Ovary (tissue), 10 donors: ENCODE measurements at places on chromosomes 3 and 15. TPM values are rescaled to one million over a fixed set of nuclear protein-coding genes. Genes with fewer than 3 reads are reported as not detected.

GRCh38 chr15:39579487-39580116, 1.3 kb upstream of the THBS1 start:
- peaks cover 15% of the 10 kb centered on the region for H3K4me1 ChIP-seq
- peak; percentile 64 for DNase-seq
- H3K27me3 ChIP-seq = no peaks in the 10 kb centered on the region

The AMOTL2 gene
- 60.4 TPM for total RNA-seq

The ACSBG1 gene
- 0.15 TPM for total RNA-seq

The CFAP20DC gene
- total RNA-seq = 0.35 TPM

GRCh38 chr15:76258460-76258859, 52.8 kb downstream of the ETFA start:
- no peak for DNase-seq
- no peak overlapping the region for H3K27ac ChIP-seq
- H3K4me1 ChIP-seq = no peaks in the 10 kb centered on the region
- no peak overlapping the region for H3K4me3 ChIP-seq
- no peaks in the 10 kb centered on the region for H3K27me3 ChIP-seq

- H3K4me3 ChIP-seq = no peak overlapping the region
- DNase-seq = no peak
- no peaks in the 10 kb centered on the region for H3K27me3 ChIP-seq
- peak overlapping the region; percentile 82 for H3K27ac ChIP-seq
- H3K36me3 ChIP-seq = no peaks in the 10 kb centered on the region
These were observed 65.4 kb downstream of the BOC start for GRCh38 chr3:113276751-113277080.

GRCh38 chr15:31228980-31229826, 97.4 kb upstream of the KLF13 start:
- no peaks in the 10 kb centered on the region for H3K27me3 ChIP-seq
- H3K27ac ChIP-seq = no peak overlapping the region
- no peak for DNase-seq
- H3K36me3 ChIP-seq = no peaks in the 10 kb centered on the region
- no peaks in the 10 kb centered on the region for H3K4me1 ChIP-seq
- no peak overlapping the region for H3K4me3 ChIP-seq

The C2CD4A gene
- total RNA-seq = 0.13 TPM

The CPLX3 gene
- total RNA-seq = not detected

The CHDH gene
- total RNA-seq = 5.9 TPM

DNA sequence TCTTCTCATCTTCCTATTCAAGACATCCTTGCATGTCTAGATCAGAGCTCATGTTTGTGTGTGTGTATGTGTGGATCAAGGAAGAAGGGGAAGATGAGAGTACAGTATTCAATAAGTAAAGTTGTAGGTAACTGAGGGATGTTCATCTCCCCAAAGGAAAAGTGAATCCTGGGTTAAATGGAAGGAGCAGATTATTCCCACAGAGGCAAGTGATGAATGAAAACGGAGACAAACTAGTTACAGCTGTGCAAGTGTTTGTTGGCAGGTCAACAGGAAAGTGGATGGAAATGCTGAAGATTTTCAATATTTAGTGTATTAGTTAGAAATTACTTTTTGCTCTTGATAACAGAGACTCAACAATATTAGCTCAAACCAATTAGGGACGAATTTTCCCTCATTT, 84.2 kb upstream of the PDZRN3 start:
- DNase-seq = no peak
- no peak overlapping the region for H3K27ac ChIP-seq
- no peak overlapping the region for H3K4me3 ChIP-seq
- no peaks in the 10 kb centered on the region for H3K27me3 ChIP-seq

DNA sequence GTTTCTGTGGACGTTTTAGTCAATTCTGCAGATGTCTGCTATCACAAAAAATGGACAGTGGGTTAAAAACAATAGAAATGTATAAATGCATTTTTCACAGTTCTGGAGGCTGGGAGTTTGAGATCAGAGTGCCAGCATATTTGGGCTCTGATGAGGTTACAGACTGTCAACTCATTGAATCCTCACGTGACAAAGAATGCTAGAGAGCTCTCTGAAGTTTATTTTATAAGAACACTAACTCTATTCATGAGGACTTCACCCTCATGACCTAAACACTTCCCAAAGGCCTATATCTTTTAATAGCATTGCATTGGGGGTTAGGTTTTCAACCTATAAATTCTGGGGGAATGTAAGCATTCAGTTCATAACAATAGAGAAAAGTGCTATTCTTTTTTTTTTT, 182.6 kb upstream of the SLITRK3 start:
- no peaks in the 10 kb centered on the region for H3K36me3 ChIP-seq
- DNase-seq = no peak
- H3K27me3 ChIP-seq = no peaks in the 10 kb centered on the region
- no peak overlapping the region for H3K27ac ChIP-seq
- no peak overlapping the region for H3K4me3 ChIP-seq

DNA sequence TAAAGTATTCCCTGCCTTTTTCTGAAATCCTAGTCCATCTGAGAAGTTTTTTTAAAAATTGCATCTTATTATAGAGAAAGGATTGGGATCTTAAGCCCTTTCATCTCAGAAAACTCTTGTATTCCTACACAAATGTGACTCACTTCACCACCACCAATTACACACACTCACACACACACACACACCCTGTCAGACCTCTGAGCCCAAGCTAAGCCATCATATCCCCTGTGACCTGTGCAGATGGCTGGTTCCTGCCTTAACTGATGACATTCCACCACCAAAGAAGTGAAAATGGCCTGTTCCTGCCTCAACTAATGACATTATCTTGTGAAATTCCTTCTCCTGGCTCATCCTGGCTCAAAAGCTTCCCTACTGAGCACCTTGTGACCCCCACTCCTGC, 1181.9 kb downstream of the ROBO2 start:
- H3K36me3 ChIP-seq = no peaks in the 10 kb centered on the region
- no peaks in the 10 kb centered on the region for H3K27me3 ChIP-seq
- DNase-seq = no peak
- no peak overlapping the region for H3K27ac ChIP-seq
- no peak overlapping the region for H3K4me3 ChIP-seq

- H3K27ac ChIP-seq = no peak overlapping the region
- no peaks in the 10 kb centered on the region for H3K36me3 ChIP-seq
- no peaks in the 10 kb centered on the region for H3K27me3 ChIP-seq
- no peak overlapping the region for H3K4me3 ChIP-seq
- no peaks in the 10 kb centered on the region for H3K4me1 ChIP-seq
These were observed 4.8 kb downstream of the MAP1A start for GRCh38 chr15:43522247-43522646.

GRCh38 chr3:166013073-166013679, 176.0 kb upstream of the BCHE start:
- no peaks in the 10 kb centered on the region for H3K36me3 ChIP-seq
- no peaks in the 10 kb centered on the region for H3K27me3 ChIP-seq
- H3K4me3 ChIP-seq = no peak overlapping the region
- no peaks in the 10 kb centered on the region for H3K4me1 ChIP-seq

The IP6K1 gene
- 52.0 TPM for total RNA-seq

DNA sequence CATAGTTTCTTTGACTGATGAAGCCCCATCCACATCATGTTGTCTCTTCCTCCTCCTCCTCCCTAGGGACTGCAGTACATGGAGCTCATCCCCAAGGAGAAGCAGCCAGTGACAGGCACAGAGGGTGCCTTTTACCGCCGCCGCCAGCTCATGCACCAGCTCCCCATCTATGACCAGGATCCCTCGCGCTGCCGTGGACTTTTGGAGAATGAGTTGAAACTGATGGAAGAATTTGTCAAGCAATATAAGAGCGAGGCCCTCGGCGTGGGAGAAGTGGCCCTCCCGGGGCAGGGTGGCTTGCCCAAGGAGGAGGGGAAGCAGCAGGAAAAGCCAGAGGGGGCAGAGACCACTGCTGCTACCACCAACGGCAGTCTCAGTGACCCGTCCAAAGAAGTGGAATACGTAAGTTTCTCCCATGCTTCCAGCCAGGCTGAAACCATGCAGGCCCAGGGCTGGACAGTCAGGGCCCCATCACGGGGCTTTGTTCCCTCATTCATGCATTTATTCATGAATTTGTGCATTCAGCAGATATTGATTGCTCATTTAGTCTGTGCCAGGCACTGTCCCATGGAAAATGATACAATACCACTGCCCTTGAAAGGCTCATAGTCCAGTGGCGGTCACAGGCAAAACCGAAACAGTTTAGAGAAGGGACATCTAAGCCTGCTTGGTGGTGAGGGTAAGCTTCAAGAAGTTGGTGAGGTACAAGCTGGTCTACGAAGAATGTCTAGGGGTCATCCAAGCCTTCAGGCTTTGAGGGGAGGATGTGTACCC, 47.1 kb downstream of the LMCD1 start:
- H3K27me3 ChIP-seq = no peaks in the 10 kb centered on the region
- DNase-seq = peak; percentile 26
- no peaks in the 10 kb centered on the region for H3K4me1 ChIP-seq
- H3K4me3 ChIP-seq = no peak overlapping the region
- no peak overlapping the region for H3K27ac ChIP-seq

DNA sequence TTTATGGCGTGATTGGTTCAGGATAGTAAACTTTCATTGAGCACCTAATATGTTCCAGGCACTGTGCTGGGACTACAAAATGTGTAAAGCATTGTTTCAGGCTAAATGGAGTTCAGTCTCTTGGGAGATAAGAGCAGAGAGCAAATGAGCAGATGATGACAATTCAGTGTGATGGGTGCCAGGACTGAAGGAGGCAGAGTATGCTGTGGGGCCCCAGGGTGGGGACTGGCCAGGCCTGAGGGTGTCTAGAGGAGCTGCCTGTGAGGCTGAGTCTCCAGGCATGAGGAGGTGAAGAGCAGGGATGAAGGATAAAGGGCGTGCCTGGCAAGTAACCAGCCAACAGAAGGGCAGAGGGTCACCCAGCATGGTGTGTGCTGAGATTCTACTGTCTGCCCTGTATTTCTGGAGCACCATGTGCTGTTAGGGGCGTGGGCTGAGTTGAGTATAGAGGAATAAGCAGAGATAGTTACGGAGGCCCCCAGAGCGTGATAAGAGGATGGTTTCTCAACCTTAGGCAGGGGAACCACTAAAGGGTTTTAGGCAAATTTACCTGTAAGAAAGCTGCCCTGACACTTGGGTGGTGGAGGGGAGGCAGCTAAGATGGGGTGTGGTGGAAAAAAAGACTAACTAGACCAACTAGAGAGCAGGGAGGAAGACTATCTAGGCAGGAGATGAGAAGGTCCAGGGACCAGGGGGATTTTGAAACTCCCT, 38.5 kb downstream of the EPHB1 start:
- no peaks in the 10 kb centered on the region for H3K36me3 ChIP-seq
- no peak overlapping the region for H3K27ac ChIP-seq
- no peaks in the 10 kb centered on the region for H3K27me3 ChIP-seq
- no peaks in the 10 kb centered on the region for H3K4me1 ChIP-seq
- no peak for DNase-seq

- H3K36me3 ChIP-seq = no peaks in the 10 kb centered on the region
- DNase-seq = no peak
- no peak overlapping the region for H3K4me3 ChIP-seq
- peaks cover 6% of the 10 kb centered on the region for H3K4me1 ChIP-seq
- H3K27ac ChIP-seq = no peak overlapping the region
These were observed 183.3 kb downstream of the NSUN3 start for GRCh38 chr3:94246171-94246570.

DNA sequence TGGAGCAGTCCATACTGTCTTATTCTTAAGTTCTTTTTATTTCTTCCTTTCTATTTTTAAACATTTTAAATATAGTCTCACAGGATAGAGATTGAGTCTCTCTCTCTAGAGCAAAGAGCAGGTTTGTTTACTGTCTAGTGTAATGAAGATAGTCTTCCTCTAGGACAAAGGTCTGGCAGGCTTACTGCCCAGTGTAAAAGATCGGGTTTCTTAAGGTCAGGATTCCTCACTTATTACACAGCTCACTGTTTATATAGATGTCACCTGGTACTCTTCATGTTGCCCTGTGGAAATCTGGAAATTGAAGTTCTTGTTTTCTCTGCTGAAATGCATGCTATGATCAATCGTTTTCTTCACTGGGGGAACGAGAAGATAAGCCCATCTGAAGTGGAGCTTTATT, 76.0 kb downstream of the ZBBX start:
- H3K27ac ChIP-seq = no peak overlapping the region
- H3K4me3 ChIP-seq = no peak overlapping the region

The CLDN1 gene
- total RNA-seq = 3.7 TPM

The CISH gene
- total RNA-seq = 6.2 TPM

DNA sequence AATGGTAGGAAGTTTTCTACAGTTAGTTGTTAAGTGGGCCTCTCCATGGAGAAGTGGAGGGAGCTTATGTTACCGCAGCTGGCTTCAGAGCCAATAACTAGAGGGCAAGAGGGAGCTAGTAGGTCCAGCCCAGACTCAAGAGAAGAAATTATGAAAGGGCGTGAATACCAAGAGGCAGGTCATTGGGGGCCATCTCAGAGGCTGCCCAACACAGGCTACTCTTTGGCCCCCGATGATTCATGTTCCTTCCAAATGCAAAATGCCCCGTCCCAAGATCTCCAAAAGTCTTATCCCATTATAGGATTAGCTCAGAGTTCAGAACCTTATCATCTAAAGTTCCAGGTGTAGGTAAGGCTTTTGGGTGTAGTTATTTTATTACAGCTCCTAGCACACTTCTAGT, 94.5 kb downstream of the FNDC3B start:
- peaks cover 18% of the 10 kb centered on the region for H3K4me1 ChIP-seq
- no peak overlapping the region for H3K27ac ChIP-seq
- no peak for DNase-seq
- H3K36me3 ChIP-seq = no peaks in the 10 kb centered on the region

GRCh38 chr3:187025656-187026316, 95.5 kb downstream of the ST6GAL1 start:
- H3K4me3 ChIP-seq = no peak overlapping the region
- H3K27me3 ChIP-seq = no peaks in the 10 kb centered on the region
- DNase-seq = no peak
- no peaks in the 10 kb centered on the region for H3K4me1 ChIP-seq
- no peaks in the 10 kb centered on the region for H3K36me3 ChIP-seq

GRCh38 chr3:158819282-158819681, 17.4 kb downstream of the MFSD1 start:
- H3K36me3 ChIP-seq = no peaks in the 10 kb centered on the region
- no peak overlapping the region for H3K27ac ChIP-seq
- no peaks in the 10 kb centered on the region for H3K27me3 ChIP-seq
- H3K4me3 ChIP-seq = no peak overlapping the region
- no peak for DNase-seq

The CRYGS gene
- total RNA-seq = 3.3 TPM

DNA sequence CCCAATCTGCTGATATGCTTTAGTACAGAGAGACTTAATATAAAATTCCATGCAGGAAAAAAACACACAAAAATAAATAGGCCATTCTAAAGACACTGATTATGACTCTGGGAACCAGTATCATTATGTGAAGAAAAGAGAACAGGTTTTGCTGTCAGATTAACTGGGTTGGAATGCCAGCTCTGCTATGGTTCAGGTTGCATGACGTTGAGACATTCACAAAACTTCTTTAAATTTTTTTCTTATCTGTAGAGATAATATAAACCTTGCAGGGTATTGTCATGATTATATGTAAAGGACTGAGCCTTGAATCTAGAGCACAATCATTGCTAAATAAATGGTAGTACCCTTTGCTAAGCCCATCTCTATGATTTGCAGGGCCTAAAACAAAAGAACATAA, 86.0 kb downstream of the CPNE4 start:
- no peak for DNase-seq
- H3K36me3 ChIP-seq = no peaks in the 10 kb centered on the region
- H3K4me3 ChIP-seq = no peak overlapping the region

The GPR149 gene
- not detected for total RNA-seq

- DNase-seq = no peak
- H3K4me3 ChIP-seq = no peak overlapping the region
- no peak overlapping the region for H3K27ac ChIP-seq
These were observed 19.1 kb downstream of the KLHL6 start for GRCh38 chr3:183536238-183536880.

The MINAR1 gene
- total RNA-seq = 0.23 TPM

- DNase-seq = no peak
- no peak overlapping the region for H3K4me3 ChIP-seq
- H3K36me3 ChIP-seq = no peaks in the 10 kb centered on the region
- no peaks in the 10 kb centered on the region for H3K27me3 ChIP-seq
- H3K4me1 ChIP-seq = no peaks in the 10 kb centered on the region
These were observed 610.0 kb upstream of the ZNF385D start for GRCh38 chr3:22360970-22361369.
